Nucleus accumbens (tissue), 56 donors: ENCODE measurements at places on chromosomes 2 and 18.

DNA sequence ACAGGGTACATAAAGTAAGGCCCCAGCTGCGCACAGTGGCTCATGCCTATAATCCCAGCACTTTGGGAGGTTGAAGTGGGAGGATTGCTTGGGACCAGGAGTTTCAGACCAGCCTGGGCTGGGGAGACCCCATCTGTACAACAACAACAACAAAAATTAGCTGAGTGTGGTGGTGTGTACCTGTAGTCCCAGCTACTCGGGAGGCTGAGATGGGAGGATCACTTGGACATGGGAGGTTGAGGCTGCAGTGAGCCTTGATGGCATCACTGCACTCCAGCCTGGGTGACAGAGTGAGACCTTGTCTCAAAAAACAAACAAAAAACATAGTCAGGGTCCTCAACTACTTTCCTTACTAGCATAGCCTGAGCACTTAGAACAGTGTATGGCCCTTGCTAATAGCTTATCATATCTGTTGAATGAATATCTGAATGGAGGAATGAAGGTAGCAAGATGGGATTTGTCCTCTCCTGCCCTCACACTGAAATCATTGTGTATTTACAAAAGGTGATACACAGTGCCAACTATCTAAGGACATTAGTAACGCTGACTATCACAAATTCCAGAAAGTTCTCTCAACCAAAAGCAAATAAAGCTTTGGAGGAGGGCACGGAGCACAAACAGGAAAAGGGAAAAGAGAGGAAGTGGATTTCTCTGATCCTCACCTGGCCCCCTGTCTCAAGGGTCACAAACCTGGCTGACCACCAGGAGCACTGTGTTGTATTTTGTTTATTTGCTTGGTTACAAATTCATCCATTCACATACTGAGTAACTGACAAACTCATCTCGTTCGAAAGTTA lies 38.1 kb downstream of the L3MBTL4 start:
- DNase-seq, result no peak

GRCh38 chr2:118643294-118643693 lies 204.2 kb downstream of the EN1 start:
- no peak for DNase-seq

- DNase-seq, result no peak
Measured at GRCh38 chr2:99088017-99088416, 53.5 kb upstream of the C2orf15 start.

GRCh38 chr2:222102575-222103349 lies 196.0 kb downstream of the PAX3 start:
- DNase-seq, result no peak

GRCh38 chr2:20157193-20157891 lies 67.6 kb downstream of the SDC1 start:
- no peak for DNase-seq
